AG08396 (cell line): ENCODE measurements at places on chromosomes 4 and X.

- no peak for DNase-seq
Measured at GRCh38 chr4:30073011-30073710, 647.0 kb upstream of the PCDH7 start.

DNA sequence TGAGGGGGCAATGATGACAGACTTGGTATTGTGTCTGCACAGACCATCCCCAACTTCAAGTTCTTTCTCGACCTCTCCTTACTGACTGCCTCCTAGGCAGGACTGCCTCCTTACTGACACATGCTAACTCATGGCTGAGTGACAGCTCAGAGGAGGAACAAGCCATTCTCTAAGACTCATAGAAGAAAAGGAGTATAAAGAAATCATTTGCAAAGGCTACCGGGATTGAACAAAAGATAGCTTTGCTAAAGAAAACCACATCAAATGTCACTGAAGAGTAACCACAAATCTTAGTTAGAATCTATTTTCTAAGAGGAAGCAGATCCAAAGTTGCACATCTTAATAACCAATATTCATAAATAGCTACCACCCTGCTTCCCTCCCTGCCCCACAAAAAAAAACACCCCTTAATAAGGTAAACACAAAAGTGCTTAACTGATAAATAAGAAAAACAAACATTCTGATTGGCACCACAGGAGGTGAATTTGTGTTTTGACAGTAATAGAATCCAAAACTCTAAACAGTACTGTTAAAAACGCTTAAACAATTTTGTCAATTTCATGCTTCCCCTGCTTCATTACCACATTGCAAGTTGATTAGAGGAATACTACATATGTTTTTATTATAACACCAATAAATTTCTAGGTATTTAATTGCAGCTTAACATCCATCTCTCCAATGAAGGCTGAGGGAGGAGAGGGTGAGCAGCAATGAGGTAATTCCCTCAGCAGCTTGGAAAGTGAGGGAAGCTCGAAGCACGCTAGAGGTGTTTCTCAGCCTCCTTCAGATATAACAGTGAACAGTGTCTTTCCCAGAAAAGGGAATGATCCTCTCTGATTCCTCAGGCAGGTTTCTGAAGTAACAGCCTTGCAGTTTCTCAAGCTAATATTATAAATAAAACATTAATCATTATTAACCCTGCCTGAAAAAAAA, 160.0 kb downstream of the HNRNPD start:
- no peak for DNase-seq

DNA sequence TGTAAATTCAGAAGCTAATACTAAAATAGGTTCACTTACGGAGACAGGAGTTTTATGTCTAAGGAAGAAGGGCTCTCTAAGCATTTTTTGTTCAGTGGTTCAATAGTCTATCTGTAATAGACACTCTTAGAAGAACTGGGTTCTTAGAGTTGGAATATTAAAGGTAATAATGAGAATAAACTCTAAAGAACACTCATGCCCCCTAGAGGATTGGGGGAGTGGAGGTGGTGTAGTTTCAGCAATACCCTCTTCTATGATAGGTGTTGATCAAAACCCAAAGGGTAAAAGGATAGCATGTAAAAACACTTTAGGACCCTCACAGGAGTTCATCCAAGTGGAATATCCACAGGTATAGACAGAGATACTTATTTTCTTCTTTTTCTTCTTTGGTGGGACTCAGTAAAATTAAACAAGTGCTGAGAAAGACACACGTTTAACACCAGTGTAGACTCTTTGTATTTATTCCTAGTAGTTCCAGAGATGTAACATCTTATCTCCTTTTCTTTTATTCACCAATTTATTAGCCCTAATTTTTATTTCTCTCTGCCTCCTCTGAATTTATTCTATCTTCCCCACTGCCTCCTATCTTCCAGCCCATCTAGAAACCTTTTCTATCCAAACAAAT, 25.7 kb upstream of the MND1 start:
- DNase-seq: peak; percentile 45

DNA sequence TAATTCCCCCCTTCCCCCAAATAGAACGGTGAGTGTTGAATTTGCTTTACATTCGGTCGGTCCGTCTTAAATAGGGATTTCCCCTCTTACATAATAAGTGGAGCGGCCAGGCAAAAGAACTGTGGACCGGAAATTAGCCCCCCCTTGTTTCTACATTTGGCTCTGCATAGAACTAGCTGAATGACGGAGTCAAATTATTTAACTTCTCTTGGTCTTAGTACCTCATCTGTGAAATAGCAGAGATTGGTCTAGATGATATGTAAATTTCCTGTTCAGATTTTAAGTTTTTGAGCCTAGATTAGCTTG, 1.3 kb downstream of the SPATA18 start:
- DNase-seq: peak; percentile 29

DNA sequence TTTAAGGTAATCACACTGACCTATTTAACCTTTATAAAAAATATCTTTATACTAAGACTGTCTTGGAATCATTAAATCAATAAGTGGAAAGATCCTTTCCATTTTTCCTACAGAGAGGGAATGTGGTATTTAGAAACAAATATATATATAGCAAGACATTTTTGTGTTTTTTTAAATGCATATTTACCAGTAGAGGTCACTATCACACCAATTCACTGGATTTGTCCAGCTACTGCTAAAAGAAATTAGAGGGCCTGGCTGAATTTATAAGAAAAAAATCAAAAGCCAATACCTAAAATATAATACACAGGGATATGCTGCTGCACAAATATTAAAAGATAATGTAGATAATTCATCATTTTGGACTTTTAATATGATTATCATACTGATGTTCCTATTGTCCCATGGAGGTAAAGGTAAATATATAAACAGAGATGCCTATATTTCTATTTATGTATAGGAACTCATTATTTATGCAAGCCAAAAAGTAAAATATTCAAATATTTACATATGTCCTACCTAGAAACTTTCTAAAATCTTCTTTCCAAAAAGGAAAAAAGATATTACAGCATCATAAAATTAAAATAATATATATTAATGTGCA, 69.5 kb downstream of the PDE5A start:
- peak; percentile 8 for DNase-seq

DNA sequence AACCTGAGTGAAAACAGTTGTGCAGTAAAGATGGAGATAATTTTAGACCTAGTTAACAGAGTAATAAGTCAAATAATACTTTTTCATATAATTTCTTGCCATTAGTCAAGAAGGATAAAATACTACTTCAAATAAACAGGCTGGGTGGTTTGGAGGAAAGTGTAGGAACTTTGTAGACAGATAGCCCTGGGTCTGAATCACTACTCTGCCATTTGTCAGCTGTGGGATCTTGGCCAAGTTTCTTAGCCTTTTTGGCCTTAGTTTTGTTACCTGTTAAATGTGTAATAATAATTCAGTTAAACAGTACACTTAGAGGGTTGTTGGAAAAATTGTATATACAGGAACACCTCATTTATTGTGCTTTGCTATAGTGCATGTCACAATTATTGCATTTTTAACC, 163.7 kb downstream of the NPNT start:
- no peak for DNase-seq

DNA sequence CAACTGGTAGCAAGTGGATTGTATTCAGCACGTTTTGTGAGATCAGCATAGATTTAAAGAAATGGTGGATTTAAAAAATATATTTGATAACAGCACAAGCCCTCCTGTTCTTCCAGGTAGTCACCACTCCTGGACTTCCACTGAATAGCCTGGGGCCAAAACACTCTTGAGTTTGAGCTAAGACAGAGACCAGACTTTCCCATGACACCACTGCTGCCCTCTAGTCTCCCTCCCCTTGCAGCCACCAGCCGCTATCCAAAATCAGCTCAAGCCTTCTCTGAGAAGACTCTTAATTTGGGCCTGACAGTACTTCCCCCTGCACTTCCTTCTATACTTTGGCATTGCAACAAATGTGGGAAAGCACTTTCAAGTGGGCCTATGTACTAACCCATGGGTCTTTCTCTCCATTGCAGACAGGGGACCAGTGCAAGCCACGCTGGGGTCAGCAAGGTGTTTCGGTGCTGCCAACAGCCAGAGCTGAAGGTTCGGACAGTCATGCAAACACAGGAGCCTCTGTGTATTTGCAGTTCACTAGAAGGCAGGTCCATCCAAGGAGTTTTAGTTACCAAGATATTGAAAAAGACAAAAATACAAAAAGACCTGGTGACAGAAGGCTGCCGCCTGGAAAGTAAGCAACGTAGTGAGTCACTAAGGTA, 40.5 kb upstream of the KLHL13 start:
- DNase-seq: no peak

- DNase-seq: peak; percentile 53
Measured at GRCh38 chrX:68196939-68197791, 236.1 kb downstream of the OPHN1 start.

DNA sequence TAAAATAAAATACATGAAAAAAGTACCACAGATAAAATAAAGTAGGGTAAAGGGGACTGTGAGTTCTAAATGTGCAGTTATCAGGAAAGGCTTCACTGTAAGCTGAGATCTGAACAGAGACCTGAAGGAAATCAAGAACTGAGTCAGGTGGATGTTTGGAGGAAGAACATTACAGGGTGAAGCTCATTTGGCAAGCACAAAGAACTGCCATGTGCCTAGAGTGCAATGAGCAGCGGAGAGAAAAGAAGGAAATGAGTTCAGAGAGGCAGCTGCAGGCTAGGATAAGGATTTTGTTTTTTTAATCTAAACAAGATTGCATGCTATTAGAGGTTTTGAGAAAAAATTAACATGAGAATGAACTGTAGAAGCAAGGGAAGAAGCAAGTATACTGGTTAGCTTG, 373.1 kb downstream of the STPG2 start:
- DNase-seq: no peak

DNA sequence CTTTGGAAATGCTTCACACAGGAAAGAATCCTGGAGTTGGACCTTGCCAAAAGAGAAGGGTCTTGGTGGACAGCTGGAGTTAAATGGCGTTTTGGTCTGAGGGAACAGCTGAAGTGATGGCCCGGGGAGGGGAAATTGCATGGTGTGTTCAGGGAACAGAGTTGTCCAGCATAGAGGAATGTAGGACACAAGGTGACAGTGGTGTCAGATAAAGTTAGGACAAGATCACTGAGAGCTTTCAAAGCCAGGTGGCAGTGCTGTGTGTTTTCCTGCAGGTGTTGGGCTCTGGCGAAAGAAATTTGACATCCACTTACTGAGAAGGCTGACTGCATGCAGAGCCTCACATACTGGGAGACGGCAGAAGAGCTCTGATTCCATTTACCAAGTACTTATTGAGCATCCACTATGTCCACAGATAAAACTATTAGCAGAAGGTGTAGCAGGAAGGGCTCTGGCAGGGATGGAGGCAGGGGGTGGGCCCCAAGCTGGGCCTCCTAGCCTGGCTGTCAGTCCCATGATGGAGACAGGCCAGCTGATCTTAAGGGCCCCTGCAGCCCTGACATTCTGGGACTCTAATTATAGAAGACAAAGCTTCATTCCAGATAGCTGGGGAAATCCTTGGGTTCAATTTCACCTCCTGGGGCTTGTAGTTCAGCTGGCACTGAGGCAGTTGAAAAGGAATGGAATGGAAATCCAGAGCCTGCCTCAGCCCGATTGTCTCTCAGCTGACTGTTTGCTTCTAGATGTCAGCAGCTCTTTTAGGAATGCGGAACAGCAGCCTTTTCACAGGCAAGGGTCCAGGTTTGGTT, 150.2 kb upstream of the MAMLD1 start:
- peak; percentile 46 for DNase-seq

DNA sequence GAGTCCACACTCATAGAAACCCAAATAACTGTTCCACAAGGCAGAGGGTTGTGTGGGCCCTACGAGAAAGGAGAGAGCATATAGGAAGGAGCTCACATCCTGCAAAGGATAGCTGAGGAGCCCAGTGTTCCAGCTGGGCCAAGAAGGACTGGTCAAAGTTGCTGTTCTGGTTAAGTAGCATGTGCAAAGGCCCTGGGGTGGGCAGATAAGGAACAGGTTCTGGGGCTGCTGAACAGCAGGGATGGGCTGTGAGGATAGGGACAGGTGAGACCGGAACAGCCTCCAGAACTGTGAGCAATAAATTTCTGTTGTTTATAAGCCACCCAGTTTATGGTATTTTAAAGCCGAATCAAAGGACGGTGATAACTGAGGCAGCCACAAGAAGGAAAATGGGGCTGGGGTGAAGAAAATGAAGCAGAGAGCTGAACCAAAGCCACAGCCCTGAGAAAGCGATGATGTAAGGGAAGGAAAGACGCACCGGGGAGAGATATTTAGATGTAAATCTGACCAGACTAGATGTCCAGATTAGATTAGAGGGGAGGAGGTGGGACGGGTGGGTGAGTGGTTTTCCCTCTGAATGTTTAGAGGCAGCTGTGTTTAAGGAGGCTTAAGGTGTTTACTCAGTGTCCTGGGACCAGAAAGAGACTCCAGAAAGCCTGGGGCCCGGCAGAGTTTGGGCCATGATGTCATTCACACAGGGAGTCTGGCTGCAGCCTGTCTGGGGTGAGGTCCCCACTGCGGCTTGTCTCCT, 180.8 kb upstream of the BCOR start:
- no peak for DNase-seq

DNA sequence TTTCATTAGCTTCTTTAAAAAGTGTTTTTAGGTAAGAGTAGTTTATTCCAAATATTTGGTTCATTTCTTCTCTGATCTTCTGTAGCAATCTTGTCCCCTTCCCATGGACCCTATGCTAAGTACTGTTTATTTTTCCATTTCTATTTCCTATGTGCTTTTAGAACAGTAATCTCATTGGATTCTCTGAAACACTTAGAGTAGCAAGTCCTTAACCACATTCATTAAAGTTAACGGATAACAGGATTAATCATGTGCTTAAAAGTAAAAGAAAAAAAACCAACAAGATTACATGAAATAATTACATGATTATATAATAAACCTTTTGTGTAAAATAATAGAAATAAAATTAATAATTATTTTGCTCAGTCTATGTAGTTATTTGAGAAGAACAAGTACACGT, 929.7 kb downstream of the C4orf33 start:
- no peak for DNase-seq

GRCh38 chr4:80259012-80259411, 7.5 kb upstream of the FGF5 start:
- DNase-seq: no peak

- DNase-seq: no peak
Measured at GRCh38 chr4:6273661-6273990, 4.0 kb downstream of the WFS1 start.

GRCh38 chrX:16063141-16063540, 60.2 kb upstream of the GRPR start:
- no peak for DNase-seq

- no peak for DNase-seq
Measured at GRCh38 chr4:83574247-83574646, 38.3 kb downstream of the GPAT3 start.
